HT-29 (cell line): ENCODE measurements at places on chromosomes 3 and 15. TPM values are rescaled to one million over a fixed set of nuclear protein-coding genes. Genes with fewer than 3 reads are reported as not detected.

MEX3B gene
- 0.92 and 1.7 TPM in 2 replicates for total RNA-seq

GOLGA6B gene
- not detected in 2 replicates for total RNA-seq

TM4SF4 gene
- 903 and 981 TPM in 2 replicates for total RNA-seq

FOXL2 gene
- not detected in 2 replicates for total RNA-seq
